Stimulated activated CD4-positive, alpha-beta T cell treated with anti-CD3 and anti-CD28 coated beads, Interleukin-2, amount 100 ng/mL, for 24 hours (primary cell): ENCODE measurements at places on chromosomes 2 and 18.
A peak's percentile ranks its signal among the peaks of the same experiment; 100 is the strongest.

- DNase-seq = peak; percentile 41
Measured at GRCh38 chr2:96265349-96265839, 403 bp downstream of the TMEM127 start.

- no peak for DNase-seq
Measured at GRCh38 chr2:232008907-232009638, 47.6 kb downstream of the DIS3L2 start.

GRCh38 chr18:45940724-45941123 lies 26.4 kb downstream of the EPG5 start:
- no peak for DNase-seq

- DNase-seq = no peak
Measured at GRCh38 chr2:234958311-234958710, 6.5 kb downstream of the SH3BP4 start.

DNA sequence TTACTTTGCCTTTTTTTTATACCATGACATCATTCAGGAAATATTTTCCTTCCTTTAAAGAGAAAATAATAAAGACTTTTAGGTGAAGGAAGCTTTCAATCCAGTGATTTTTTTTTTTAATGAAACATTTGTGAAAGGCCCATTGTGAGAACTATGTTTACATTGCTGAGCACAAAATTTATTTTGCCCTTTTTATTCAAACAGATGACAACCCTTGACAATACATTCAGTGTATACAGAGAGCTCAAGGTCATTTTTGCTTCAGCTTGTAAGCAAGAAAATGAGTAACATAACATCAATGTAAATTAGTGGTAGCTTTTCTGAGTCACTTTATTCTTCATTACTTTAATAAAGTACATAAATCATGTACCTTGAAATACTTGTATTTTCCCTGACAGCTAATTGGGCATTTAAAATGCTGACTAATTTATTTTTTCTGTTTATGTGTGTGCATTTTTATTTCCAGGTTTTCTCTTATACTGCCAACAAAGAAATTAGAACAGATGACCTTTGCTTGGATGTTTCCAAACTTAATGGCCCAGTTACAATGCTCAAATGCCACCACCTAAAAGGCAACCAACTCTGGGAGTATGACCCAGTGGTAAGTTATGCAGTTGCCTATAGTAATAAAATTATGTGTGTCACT lies 121.6 kb downstream of the GALNT1 start:
- no peak for DNase-seq

- DNase-seq = no peak
Measured at GRCh38 chr2:78606895-78607294, 418.6 kb upstream of the REG3G start.

DNA sequence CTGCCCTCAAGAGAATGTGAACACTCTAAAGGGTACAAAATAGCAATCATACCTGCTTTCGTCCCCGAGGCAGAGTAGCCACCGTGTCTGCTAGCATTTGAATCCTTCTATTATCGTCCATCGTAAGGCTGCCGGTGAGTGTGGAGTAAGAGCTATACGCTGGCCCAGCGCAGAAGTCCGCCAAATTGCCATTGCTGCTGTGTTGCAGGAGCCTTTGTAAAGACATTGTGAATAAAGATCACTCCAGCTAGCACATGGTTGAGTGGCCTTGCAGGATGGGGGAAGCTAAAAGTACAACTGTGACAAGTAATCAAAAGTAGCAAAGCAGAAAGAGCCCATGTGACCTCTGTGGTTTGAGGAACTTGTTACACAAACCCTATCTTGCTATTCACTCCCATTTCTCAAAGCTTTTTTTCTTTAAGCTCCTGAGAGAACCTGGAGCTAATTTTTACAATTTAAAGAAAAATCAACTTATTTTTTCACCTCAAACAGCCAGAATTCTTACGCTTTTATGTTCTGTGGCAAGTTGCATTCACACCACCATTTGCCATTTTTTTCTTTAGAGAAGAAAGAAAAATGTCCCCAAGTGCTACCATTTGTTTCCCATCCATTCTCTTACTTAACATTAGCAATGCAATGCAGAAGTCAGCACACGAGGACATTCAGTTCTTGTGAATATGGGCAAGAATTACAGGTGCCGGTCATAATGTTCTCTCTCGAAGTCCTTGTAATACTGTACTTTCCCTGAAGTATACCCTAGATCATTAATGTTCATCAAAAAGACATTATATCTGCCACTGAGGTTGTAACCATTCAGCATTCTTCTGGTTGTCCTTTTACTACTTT lies at the start of gene CYTIP:
Gene CYTIP, minus strand, starts transcription at position 295 of the 846 bp plus-strand sequence. Its CDS starts 69 bp downstream, at position 226.
- DNase-seq = peak; percentile 62

DNA sequence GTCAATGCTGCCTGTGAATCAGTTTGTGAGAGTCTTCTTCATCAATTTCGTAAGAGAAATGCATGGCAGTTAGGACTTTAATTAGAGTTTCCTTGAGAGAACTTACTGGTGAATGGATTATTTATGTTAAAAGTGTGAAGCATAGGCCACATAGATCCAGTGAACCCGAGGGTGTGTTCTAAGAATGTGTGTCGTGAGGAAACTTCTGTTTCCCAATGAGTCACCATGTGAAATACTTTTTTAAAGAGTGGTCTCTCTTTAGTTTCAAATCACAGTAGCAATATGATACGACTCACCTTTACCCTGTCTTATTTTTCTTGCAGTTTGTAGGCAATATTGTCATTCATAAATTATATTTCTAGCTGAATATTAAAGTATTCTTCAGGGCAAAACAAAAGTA lies 18.5 kb downstream of the THSD7B start:
- no peak for DNase-seq

DNA sequence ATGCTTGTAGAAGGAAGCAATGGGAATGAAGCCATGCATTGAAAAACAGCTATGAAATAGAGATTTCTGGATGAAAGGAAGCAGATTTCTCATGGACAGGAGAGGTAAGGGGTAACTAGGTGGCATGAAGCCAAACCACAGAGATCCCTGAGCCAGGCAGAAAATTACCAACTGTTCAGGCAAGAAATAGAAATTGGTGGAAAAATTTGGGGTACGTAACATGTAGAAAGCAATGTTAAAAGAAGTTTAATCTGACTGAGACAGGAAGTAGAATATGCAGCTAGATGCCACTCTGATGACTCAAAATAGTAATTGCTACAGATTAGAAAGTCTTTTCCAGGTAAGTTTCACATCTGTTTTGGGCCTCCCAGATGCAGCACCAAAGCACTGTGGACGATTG lies 928.5 kb upstream of the CELF4 start:
- DNase-seq = no peak

GRCh38 chr2:127545796-127546195 lies 10.3 kb downstream of the MYO7B start:
- no peak for DNase-seq

DNA sequence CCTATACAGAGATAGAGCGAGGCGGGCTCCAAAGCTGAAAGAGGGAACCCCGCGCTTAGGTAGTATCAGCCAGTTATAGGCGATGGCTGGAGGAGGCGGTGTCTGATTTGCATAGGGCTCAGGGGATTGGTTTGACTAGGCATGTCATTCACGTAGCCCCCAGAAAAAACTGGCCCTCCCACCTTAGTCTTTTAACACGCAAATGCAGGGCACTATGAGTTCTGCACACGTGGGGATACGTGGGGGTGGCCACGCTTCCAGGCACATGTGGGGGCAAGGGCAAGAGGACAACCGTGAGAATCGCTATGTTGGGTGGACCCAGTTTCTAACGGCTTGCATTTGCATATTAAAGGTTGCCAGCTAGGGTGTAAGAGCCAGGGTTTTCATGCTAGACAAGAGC lies 56.7 kb upstream of the MSTN start:
- no peak for DNase-seq

GRCh38 chr2:1746174-1747064 lies 2.1 kb upstream of the PXDN start:
- DNase-seq = no peak

DNA sequence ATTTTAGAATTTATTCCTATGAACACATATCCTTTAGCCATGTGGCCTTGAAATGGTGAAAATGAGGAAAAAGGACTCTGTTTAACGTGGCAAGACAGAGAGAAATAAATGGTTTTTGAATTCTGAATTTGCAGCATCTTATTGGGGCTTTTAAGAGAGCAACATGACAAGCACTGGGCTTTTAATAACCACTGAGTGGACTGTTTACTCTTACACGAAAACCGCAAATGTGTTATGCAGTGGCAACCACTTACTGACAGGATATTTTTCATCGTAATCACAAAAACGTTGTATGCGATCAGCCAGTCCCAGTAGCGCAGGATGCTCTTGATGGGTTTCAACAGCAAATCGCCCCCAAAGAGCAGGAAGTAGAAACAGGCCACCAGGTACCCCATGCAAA lies 226.6 kb downstream of the NAPG start:
- no peak for DNase-seq

DNA sequence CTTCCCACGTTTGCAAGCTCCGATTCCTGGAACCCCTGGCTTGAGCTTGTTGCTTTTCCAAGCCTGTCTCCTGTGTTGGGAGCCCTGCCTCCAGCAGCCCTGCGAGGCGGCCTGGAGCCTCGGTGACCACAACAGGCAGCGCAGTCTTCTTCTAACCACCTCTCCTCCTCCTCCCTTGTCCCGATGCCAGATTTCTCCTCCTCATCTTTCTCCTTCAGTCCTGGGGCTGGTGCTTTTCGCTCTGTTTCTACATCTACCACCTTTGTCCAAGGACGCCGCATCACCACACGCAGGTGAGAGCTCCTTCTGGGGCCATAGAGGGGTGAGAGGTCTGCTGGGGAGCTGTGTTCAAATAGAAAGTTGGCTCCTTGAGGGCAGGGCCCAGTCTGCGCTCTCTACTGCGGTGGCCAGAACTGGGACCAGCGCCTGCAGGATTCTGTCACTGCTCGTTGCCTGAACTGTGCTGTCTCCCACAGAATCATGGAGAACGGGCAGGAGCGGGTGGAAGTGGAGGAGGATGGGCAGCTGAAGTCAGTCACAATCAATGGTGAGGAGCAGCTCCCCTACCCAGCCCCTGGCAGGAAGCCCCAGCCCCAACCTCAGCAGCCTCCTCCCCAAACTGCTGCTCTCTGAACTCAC lies 3.9 kb downstream of the DNAJB2 start:
- DNase-seq = no peak

DNA sequence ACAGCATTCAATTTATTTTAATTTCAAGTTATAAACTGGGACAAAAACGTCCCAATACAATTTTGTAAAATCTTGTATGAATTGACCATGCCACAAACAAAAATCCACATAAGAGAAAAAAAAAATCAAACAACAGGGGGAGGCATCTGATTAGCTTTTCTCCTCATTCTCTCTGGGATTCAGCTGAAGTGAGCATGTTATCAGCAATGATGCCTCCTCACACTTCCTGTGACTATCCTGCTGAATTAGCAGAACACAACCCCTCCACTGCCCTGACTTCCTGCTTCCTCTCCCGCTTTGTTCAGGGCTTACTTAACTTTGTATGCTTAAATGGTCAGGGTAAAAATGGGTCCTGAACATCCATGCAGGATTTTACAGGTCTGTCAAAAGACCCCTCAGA lies 132.2 kb upstream of the ITGB6 start:
- DNase-seq = no peak

- DNase-seq = no peak
Measured at GRCh38 chr2:31341351-31341750, 73.2 kb downstream of the XDH start.

- no peak for DNase-seq
Measured at GRCh38 chr18:36663312-36663711, 165.5 kb downstream of the TPGS2 start.

DNA sequence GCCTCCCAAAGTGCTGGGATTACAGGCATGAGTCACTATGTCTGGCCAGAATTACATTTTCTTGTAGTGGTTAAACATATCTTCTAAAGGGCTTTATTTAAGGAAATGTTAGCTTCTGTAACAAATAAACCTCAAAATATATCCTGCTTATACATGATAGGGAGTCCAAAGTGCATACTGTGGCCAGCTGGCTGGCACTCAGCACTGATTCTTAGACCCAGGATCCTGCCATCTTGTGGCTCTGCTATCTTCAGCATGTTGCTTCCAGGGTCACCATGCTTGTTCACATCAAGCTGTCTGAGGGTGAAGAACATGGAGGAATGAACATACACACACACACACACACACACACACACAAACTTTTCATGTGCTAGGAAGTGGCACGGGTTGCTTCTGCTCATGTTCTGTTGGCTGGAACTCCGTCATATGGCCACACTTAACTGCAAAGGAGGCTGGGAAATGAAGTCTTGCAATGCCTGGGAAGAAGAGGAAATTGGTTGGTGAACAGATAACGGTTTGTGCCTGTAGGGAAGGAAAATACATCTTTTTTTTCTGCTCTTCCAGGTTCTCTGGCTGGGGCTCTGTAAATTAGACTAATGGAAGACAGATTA lies 40.0 kb downstream of the NPPC start:
- no peak for DNase-seq

DNA sequence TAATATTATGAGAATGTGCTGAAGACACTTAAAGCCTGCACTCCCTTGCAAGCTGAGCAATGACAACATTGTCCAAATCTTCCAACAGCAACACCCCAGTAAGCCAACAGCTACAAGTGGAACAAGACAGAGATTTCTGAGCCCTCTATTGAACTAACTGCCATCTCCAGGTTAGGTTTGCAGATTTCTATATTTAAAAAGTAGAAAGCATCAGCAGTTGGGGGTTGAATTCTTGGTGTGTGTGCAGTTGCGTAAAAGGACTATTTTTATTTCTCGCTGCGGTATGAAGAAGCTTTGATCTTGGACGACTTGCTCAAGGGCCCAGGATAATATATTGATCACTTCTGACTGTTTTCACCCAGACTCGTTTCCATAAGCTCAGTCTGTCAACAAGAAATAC lies 106.2 kb upstream of the ZFP36L2 start:
- no peak for DNase-seq

GRCh38 chr18:48155856-48156255 lies 225.4 kb upstream of the SMAD2 start:
- DNase-seq = no peak

GRCh38 chr2:182463760-182464159 lies 36.9 kb upstream of the PDE1A start:
- no peak for DNase-seq

DNA sequence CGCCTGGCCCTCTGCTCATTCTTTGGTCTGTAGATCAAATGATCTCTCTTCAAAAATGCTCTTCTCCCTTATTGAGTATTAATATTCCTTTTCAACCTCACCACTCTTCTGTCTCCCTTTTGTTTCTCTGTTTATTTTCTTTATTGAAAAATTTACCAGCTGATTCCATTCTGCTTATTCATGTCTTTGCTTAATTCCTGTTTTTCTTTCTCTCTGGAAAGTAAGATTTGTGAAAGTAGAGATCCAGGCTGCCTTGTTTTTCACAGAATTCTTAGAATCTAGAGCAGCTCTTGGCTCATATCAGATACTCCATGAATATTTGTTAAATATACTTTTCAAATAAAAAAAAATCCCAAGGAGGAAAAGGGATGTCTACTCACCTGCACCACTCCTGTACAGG lies 157.0 kb downstream of the DOCK10 start:
- DNase-seq = no peak

DNA sequence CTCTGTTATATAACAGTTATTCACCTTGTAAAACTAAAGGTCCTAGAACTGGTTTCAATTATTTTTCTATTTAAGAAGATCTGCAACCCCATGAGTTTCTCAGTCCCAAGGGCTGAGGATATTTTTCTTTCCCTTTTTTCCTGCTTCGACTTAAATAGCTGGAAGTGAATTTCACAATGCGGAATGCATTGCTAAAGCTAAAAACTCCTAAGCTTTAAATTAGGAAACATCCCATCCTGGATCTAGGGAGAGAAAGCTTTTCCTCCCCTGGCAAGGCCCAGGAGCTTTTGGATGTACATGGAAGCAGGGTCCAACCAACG lies 1.4 kb downstream of the RFX8 start:
- DNase-seq = no peak
